ENCODE measurements at places on chromosomes 1 and 21.

- DNase-seq, result no peak
These were observed 26.1 kb downstream of the GPR3 start for GRCh38 chr1:27418326-27419185.

GRCh38 chr1:41041614-41042270 lies 20.2 kb upstream of the SLFNL1 start:
- DNase-seq, result no peak

GRCh38 chr1:189605226-189605625 lies 872.4 kb downstream of the BRINP3 start:
- DNase-seq, result no peak

GRCh38 chr21:31880816-31881215 lies 8.0 kb downstream of the HUNK start:
- DNase-seq, result no peak

DNA sequence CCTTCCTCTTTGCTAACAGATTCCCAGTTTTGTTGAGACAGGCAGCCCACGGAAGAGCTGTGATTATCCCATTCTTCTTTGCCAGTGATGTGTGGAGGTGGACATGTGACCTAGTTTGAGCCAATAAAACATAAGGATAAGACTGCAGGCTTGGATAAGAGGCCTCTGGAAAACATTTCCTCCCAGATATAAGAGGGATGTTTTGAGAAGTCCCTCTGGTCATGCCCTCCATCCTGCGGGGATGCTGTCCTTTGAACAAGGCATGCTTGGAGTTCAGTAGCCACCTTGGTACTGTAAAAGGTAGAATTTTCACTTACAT lies 155.7 kb downstream of the TM2D1 start:
- no peak for DNase-seq

- DNase-seq, result no peak
These were observed 86.5 kb upstream of the KCNJ15 start for GRCh38 chr21:38170283-38170682.
